ENCODE measurements at places on chromosomes 1 and 21.
A peak's percentile ranks its signal among the peaks of the same experiment; 100 is the strongest.

GRCh38 chr1:230877146-230877923 is 9.0 kb upstream of the C1orf198 start:
- DNase-seq, result peak; percentile 68

GRCh38 chr1:43121256-43121900 is 50.7 kb downstream of the EBNA1BP2 start:
- no peak for DNase-seq

DNA sequence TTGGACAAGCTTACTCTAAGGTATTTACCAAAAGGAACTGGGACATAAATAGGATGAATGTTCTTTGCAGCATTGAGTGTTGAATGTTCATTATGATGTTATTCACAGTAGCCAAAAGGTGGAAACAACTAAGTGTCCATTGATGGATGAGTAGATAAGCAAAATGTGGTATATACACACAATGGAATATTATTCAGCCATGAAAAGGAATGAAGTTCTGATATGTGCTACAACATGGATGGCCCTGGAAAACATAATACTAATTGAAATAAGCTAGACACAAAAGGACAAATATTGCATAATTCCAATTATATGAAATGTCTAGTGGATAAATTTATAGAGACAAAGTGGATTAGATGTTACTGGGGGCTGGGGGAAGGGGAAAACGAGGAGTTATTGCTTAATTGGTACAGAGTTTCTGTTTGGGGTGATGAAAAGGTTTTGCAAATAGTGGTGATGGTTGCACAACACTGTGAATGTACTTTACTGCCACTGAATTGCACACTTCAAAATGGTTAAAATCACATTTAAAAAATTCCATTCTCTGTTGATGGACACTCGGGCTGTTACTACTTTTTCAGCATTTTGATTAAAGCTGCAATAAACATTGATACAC is 2.9 kb downstream of the MTARC1 start:
- DNase-seq, result no peak

- no peak for DNase-seq
Observed at GRCh38 chr1:244289991-244290785, 161.5 kb downstream of the ADSS2 start.

DNA sequence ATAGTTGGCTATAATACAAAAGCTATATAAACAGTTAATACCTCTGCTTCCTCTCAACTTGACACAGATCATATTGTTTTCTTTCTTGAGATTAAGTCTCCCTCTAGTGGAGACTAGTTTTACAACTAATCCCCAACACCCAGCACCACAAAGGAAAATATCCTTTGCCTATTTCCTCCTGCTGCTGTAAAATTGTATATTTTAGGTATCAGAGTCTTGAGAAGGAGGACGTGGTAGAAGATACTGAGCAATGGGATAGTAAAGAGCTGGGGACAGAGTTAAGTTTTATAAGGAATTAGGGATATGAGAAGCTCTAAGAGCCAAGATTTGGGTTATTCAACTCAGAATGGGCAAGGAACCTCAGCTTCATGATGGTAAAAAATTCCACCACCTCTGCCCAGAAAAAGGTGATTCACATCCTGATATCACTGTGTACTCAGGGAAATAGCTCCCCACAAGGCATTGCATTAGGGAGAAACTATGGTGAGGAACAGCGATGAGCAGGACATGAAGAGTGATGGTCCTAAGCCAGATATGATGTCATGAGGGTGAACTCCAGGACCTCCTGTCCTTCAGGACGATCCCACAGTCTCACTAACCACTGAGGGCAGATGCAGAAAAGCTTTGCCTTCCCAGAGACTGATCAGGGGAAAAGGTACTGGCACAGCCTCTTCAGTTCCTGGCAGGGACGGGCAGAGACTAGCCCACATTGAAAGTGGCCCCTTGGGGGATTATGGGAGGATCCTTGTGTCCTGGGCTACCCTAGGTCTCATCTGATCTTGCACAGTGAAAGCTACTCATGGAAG is 14.7 kb upstream of the CFAP126 start:
- DNase-seq, result peak; percentile 86

DNA sequence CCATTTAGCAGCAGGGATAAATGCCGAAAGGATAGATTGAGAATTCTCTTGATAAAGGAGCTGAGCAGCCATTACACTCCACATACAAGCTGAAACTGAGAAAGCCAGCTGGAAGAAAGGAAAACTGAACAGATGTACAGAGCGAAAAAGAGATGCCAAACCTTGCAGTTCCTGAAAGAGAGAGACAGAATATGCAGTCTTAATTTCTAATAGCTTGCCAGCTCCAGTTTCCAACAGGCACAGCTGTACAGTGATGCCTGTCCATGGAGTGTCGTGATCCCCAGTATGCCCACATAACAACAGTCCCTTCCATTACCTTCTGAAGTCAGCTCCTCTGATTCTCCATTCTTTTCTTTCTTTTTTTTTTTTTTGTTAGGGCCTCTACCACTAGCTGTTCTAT is 22.7 kb downstream of the ABL2 start:
- DNase-seq, result peak; percentile 23

- DNase-seq, result no peak
Observed at GRCh38 chr1:119302011-119302410, 66.6 kb upstream of the HAO2 start.

DNA sequence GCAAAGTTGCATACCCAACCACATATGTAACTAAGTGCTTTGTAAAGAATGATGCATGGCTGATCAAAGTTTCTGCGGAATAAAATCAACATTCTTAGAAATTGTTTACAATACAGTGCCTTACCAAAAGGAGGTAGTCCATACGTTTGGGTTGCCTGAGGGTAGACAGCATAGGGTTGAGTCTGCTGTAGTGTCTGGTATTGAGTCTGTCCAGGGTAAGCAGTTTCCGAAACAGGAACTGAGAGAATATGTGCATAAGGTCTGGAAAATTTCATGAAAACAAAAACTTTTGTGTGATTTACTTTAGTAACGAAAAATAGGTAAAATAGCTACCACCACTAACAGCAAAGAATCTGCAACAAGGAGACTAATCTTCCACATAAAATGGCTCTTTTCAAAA is 53.0 kb downstream of the EYA3 start:
- DNase-seq, result no peak

- DNase-seq, result peak; percentile 44
Observed at GRCh38 chr1:228463559-228464455, 23.4 kb upstream of the RNF187 start.

GRCh38 chr1:172138634-172139033 is 281.9 kb upstream of the C1orf105 start:
- DNase-seq, result no peak

GRCh38 chr1:38560457-38560856 is 299.1 kb downstream of the RRAGC start:
- no peak for DNase-seq

DNA sequence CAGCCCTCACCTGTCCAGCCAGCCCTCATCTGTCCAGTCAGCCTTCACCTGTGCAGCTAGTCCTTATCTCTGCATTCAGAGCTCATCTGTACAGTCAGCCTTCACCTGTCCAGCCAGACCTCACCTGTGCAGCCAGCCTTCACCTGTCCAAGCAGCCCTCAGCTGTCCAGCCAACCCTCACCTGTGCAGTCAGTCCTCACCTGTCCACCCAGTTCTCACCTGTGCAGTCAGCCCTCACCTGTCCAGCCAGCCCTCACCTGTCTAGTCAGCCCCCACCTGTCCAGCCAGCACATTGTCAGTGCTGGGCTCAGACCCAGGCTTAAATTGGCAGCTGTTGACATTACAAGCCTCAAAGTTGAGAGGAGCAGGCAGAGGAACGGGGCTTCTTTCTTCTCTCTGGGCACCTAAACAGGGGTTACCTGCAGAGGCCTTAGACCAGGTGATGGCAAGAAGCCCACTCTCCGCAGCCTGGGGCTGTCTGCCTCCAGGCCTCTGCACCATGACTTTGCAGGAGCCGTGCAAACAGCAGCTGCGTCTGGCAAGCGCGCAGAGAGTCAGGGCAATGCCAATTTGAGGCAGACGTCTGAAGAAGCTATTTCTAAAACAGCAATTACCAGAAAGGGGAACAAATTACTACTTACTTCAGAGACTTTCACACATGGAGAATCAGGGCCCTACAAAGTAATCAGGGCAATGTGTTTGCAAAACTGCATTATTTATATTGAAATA is 506.1 kb downstream of the NPHP4 start:
- no peak for DNase-seq

DNA sequence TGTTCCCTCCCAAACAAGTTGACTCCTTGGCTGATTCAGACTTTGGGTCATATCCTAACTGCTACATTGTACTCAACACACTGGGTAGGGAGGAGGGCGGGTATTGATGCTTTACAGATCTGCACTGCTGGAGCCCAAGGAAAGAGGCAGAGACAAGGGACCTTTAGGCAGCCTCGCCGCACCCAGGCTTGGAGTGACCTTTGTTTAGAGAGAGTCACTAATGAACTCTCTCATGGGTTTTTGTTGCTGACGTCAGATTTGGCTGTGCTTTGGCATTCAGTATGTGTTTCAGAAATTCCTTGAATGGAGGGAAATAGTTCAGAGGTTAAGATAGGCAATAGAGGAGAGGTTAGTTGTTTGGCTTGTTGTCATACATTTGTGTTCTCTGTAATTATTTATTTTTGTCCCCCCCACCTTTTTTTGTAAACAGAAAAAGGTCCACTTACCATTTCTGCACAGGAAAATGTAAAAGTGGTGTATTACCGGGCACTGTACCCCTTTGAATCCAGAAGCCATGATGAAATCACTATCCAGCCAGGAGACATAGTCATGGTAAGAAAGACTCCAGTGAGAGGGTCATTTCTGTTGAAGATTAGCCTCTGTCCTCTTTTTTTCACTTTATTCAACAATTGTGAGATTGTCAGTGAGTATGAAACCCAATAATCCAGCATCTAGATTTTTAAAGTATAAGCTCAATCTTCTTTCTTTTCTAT is 116.1 kb downstream of the ATP5PO start:
- peak; percentile 31 for DNase-seq

DNA sequence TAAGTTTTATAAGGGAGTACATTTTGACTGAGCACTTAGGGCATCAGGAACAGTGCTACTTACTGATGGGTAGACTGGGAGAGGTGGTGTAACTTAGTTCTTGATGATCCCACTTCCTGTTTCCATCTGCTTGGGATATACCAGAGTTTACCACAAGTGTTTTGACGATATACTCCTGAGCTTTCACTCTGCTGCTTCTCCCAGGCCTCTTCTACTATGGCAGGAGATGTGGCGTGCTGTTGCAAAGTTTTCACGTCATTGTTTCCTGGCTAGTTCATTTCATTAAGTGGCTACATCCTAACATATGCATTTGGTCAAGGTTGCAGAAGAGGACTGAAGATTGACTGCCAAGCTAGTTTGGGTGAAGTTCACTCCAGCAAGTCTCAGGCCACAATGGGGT is 41.3 kb upstream of the LAMC2 start:
- no peak for DNase-seq

GRCh38 chr1:91564888-91565701 is 64.4 kb downstream of the CDC7 start:
- DNase-seq, result peak; percentile 92

GRCh38 chr1:53552146-53552861 is 93.1 kb downstream of the DMRTB1 start:
- no peak for DNase-seq

- no peak for DNase-seq
Observed at GRCh38 chr1:200741551-200742207, 3.0 kb downstream of the CAMSAP2 start.

DNA sequence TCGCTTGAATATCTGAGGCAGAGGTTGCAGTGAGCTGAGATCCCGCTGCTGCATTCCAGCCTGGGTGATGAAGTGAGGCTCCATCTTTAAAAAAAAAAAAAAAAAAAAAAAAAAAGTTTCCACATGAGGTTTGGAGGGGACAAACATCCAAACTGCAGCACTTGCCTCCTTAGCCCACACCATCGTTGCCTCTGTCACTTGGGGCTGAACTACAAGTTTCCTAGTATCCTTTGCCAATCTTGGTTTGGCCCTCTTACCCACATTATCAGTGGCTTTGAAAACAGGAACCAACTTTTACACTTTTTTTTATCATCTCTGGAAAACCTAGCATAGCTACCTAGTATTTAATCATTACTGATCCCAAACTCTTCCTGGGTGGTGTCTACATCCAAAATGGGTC is 59.2 kb downstream of the CLSTN1 start:
- peak; percentile 20 for DNase-seq

GRCh38 chr1:203083463-203083921 is 2.3 kb downstream of the MYOG start:
- no peak for DNase-seq

- DNase-seq, result no peak
Observed at GRCh38 chr1:27527890-27528817, 38.2 kb upstream of the WASF2 start.

GRCh38 chr1:67843331-67843730 is 10.1 kb upstream of the GNG12 start:
- peak; percentile 53 for DNase-seq

- DNase-seq, result no peak
Observed at GRCh38 chr1:37152491-37152890, 118.2 kb upstream of the GRIK3 start.

DNA sequence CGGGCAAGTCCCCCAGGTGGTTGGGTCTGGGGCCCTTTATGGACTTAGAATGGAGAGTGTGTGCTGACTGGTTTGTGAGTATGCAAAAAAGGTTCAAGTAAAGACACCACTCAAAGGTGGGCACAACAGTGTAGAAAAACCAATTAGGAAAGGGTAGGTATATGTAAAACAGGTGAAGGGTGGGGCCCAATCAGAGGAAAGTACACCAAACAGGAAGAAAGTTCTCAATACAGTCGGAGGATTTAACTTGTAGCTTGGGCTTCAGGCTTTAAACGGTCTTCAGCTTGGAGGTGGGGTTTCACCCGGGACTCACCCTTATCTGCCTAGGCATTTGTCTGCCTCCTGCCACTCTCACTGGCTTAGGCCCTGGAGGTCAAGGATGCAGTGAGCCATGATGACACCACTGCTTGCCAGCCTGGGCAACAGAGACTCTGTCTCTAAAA is 6.8 kb upstream of the PUM1 start:
- DNase-seq, result no peak

- no peak for DNase-seq
Observed at GRCh38 chr1:179168536-179168935, 60.9 kb downstream of the ABL2 start.

DNA sequence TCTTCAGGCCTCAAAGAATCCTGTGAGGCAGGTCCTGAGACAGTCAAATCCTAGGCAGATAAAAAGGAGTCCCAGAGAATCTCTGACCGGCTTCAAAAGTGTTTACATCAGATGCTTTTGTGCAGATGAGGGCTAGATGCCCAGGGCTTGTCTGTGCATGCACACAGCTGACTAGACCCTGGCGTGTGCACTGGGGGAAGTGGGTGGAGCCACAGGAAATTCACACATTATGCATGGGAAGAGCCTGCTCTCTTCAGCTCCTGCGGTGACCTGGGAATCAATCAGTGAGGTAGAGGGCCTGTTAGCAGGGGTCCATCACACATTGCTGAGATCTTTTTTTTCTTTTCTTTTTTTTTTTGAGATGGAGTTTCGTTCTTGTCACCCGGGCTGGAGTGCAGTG is 36.6 kb upstream of the NHLH2 start:
- peak; percentile 7 for DNase-seq

DNA sequence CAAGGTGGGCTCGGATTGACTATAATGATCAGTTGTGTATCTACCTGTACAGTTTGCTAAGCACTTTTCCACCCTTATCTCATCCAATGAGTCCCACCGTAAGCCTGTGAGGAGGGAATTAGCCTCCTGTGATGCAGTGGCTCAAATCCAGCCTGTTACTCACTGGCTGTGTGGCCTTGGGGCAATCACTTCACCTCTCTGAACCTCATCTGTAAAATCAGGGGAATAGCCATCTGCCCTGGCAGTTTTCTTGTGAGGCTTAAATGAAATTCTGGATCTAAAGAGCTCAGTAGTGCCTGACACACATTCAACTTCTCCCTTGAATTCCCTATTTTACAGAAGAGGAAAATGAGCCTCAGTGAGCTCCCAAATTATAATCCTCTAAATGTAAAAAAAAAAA is 7.4 kb upstream of the EXTL1 start:
- no peak for DNase-seq
